ENCODE measurements at places on chromosomes 1 and 21.

DNA sequence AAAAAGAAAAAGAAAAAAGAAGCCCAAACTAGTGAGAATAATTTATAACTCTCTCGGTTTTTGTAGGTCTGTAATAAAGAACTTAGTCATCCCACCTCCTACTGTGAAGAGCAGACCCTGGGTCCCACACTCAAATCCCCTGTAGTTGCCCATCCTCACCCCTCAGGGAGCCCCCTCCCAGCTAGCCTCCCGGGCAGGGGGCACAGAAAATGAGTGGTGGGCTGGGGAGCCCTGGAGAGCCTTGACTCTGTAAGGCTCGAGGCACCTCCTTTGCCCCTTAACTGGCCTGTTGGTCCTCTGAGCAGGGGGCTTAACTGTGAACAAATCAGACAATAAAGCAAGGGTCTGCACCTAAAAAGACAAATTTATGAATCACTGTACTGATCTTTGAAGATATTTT lies 57.5 kb upstream of the PRKACB start:
- no peak for DNase-seq

DNA sequence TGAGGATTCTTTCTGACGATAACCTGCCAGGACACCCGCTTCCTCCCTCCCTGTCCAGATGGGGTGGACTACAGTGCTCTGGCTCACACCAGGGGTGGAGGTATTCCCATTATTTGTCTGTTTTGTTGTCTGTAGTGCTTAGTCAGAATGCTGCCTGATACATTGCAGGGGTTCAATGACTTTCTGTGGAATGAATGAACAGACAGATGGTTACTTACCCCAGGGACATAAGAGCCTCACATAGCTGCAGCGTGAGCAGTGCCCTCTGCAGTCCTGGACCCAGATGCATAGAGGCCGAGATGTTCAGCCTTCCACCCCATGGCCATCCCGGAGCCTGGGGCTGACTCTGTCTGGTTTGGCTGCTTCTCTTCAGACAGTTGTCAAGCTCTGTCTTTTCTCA lies 13.0 kb upstream of the F3 start:
- no peak for DNase-seq

DNA sequence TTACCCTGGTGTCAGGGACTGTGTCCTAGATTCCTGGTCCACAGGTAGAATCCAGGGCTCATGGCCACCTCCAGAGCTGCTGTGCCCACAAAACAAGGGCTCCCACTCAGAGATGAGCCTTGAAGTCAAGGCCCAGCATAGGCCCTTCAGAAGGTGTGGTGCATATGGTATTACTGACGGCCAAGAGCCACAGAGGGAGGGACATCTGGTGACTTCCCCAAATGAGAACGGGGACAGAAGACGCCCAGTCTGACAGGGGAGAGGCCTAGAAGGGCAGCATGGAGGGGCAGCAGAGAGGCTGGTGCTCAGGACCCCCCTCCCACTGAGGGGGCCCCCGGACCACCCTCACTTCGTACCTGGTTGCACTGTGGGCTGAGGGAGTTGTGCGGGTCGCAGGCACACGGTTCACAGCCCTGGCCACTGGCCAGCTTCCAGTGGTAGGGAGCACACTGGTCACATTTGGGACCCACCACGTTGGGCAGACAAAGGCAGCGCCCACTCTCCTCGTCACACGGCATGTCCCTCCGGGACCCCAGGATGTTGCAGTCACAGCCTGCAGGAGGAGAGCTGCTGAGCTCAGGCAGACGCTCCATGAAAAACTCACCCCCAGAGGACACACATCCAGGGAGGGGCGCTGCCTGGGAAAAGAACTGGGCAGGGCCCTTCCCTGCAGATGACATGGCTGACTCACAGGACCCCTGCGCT lies 25.0 kb downstream of the LAMB3 start:
- DNase-seq: no peak

GRCh38 chr1:212964102-212964501 lies 13.8 kb downstream of the VASH2 start:
- DNase-seq: no peak

DNA sequence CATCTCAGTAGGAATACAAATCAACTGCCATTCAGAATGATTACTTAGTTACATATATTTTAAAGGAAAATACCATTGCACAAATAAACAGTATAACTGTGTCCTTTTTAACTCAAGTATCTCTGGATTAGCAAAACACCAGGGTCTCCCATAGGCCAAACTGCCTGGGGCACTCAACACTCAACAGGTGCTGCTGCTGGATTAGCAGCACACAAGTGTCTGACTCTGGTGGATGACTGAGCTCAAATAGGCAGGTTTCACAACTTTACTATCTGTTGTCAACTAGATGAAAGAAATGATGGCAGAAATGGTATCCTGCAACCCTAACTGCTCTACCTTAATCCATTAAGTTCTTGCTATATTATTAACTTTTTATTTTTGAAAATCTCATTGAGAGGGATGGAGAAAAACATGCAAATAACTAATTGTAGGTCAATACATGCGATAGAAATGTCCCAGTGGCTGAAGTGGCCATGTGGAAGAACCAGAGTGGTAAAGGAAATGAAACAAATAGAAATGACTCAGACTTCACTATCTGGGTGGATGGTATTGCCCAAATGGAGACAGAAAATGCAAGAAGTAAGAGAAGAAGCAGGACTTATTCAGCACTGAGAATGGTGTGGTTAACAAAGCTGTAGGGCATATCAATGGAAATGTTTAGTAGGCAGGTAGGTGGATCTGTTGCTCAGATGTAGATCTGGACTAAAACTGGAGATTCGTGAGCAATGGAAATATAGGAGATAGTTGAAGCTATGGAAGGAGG lies 90.8 kb upstream of the CCDC190 start:
- DNase-seq: no peak

- no peak for DNase-seq
Measured at GRCh38 chr1:248793592-248793991, 32.1 kb downstream of the SH3BP5L start.

DNA sequence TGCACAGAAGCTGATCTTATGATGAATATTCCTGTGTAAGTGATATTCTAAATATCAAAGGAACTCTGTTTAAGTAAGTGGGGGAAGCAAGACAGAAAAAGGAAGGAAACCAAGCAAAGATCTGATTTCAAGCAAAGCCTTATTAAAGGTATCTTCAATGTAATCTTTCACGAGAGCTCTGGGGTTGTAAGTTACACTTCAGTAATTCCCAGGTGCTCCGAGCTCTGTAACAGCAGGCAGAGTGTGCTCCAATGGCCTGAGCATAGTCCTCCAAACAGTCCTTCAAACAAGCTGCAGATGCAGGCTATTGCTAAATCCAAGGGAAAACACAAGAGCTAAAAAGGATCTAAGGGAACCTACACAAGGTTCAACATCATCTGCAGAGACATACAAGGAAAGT lies 949.7 kb upstream of the TMPRSS15 start:
- no peak for DNase-seq

GRCh38 chr1:25907601-25908000 lies 1.4 kb upstream of the STMN1 start:
- DNase-seq: no peak

GRCh38 chr1:206512851-206513180 lies 5.5 kb downstream of the RASSF5 start:
- no peak for DNase-seq

- no peak for DNase-seq
Measured at GRCh38 chr21:43912500-43912899, 47.5 kb downstream of the AGPAT3 start.

DNA sequence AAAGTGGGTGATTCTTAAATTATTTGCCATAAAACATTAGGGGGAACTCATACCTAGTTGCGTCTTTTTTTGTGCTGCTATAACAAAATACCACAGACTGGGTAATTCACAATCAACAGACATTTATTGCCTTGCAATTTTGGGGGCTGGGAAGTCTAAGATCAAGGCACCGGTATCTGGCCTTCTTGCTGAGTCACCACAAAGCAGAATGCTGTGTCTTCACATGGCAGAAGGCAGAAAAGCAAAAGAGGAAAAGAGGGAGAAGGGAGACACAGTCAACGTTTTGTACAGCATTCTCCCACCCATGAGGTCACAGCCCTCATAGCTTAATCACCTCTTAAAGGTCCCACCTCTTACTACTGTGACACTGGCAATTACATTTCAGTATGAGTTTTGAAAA lies 291.0 kb downstream of the CHRM3 start:
- no peak for DNase-seq

DNA sequence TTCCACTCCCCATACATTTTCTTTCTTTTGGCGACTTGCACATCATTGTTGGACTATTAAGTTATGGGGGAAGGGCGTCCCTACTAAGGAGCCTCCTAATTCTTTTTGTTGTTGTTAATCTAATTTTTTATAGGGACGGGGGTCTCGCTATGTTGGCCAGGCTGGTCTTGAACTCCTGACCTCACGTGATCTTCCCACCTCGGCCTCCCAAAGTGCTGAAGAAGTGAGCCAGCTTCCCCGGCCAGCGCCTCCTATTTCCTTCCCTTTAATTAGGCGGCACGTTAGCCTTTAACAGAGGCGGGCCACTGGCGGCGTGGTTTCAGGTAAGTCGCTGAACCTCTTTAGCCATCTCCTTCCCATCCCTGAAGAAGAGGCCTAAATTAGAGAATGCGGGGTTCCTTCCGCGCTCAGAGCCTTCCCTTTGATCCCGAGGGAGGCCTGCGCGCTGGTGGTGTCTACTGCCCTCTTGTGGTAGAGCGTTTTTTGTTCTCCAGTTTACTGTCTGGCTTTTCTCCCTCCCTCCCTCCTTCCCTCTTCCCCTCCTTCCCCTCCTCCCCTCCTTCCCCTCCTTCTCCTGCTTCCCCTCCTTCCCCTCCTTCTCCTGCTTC lies 38.1 kb downstream of the TNFRSF9 start:
- peak; percentile 63 for DNase-seq

DNA sequence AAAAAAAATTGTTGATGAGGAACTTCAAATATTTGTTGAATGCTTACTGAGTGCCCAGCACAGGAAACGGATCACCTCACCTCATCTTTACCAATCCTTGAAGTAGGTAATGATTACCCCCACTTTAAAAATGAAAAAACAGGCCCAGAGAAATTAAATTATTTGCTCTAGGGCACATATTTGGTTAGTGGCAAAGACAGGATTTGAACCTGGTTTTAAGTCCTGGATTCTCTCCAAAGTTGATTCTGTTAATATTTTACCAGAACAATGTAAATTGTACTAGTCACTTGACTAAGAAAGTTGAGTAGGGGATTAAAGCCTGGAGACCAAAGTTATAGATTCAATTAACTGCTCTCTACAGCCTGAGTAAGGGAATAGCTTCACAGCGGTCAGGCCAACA lies 97.9 kb downstream of the GIPC2 start:
- DNase-seq: no peak

- peak; percentile 63 for DNase-seq
Measured at GRCh38 chr1:206933333-206933945, 11.7 kb upstream of the FCMR start.

GRCh38 chr1:164771619-164772361 lies 212.8 kb downstream of the PBX1 start:
- DNase-seq: no peak

DNA sequence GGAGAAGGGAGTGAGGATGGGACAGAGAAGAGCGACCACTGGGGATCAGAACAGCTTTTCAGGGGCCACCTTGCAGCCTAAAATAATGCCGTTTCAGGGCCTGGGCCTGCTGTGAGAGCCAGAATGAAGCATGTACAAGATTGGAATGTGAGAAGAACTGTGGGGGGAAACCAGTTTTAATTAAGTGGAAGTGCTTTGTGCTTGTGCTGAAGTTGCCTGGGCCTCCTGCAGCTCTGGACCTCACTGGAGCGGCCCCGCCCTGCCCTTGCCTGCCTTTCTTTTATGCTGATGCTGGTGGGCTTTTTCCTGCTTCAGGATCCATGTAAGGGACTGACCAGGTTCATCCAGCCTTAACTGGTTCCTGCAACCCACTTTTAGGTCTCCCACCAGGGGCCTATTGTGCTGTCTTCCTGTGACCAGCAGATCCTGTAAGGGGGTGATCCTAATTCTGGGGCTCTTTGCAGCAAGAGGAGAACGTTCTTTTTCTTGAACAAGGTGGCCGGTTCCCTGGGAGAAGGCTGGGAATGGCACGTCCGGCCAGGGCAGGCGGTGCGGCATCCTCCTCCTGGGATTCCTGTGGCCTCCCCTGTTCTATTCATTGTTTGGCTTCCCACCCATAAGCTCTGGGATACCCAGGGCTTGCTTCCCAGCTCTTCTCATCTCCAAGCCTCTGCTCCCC lies 3.2 kb downstream of the C1orf226 start:
- no peak for DNase-seq

- DNase-seq: no peak
Measured at GRCh38 chr1:58331156-58331555, 215.4 kb downstream of the OMA1 start.

DNA sequence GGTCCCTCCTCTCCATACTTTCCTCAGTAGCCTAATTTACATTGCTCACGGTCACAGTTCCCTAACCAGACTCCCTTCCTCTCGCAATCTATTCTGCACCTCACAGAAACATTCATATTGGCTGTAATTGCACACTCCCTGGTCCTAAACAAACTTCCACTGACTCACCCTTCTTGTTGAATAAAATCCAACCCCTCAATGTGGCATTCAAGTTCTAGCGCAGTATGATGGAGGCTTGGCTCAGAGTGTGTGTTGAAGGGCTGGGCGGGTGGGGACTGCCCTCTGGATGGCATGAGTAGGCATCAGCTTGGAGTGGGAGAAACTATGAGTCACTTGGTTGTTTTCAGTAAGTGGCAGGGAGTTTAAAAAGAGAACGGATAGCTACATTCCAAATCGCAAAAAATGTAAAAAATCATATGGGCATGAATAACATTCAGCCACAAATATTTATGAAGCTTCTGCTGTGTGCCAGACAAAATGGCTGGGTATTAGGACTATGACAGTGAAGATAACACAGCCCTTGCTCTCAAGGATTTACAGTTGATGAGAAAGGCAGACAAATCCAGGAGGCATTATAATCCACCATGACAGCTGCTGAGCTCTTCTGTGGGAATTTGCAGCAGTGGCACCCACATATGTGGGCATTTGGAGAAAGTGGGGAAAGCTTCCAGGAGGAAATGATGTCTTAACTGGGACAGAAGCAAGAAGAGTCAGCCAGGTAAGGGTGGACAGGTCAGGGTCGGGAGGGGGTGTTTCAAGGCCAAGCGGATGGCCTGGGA lies 42.2 kb upstream of the LYST start:
- no peak for DNase-seq

- peak; percentile 6 for DNase-seq
Measured at GRCh38 chr21:39373634-39374033, 24.7 kb upstream of the HMGN1 start.

DNA sequence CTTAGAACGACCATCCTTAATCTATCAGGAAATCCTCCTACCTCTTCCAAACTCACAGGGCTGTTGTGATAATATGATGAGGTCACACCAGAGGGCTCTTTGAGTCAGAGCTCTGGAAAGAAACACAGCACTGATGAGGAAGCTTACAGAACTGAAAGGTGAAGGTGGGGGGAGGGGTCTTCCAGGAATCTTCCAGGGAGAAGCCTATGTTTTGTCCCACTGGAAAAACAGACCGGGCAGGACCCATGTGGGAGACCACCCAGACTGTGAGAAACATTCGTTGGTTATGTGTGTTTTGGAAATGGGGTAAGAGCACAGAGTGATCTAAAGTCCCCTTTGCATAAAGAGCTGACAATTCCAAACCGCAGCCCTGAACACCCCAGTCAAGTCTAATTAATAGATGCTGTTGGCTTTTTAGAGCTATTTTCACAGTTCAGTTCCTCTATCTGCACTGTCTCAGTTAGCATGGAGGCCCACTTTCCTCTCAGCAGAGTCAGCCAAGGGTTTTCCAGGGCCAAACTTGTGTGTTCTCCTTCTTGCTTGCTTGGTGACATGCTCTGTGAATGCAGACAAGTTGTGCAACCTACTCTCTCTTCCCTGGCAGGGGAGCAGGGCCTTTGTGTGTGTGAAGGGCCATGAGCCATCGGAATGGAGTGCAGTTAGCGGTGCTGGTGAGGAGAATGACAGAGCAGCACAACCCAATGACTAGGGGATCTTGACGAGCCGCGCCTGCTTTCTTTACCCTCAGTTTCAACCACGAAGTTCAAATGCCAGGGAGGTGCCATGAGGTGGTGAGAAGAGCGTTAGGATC lies 12.3 kb downstream of the PHLDA3 start:
- DNase-seq: no peak
